ENCODE measurements at places on chromosomes 12 and 14.
A peak's percentile ranks its signal among the peaks of the same experiment; 100 is the strongest.

GRCh38 chr14:78401866-78402265 is 231.7 kb downstream of the NRXN3 start:
- DNase-seq, result no peak

GRCh38 chr12:94948232-94948810 is 55.2 kb downstream of the NDUFA12 start:
- DNase-seq, result no peak

GRCh38 chr12:53560912-53561589 is 53.8 kb upstream of the NPFF start:
- no peak for DNase-seq

DNA sequence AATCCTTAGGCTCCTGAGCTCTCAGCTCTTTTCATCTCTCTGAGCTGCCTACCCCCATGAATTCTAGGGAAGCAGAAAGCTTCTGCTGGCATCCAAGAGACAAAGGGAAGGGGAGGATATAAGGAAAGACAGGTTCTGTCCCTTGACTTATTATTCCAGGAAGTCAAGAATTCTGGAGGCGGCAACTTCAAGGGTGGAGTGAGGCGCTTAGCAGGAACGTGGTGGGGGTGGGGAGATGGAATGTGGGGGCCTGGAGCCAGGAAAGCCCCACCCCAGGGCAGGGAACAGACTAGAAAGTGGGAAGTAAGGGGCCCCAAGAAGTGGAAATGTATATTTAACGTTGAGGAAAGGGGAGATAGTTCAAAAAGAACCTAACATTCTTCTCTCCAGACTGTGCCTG is 1.4 kb downstream of the CALCOCO1 start:
- DNase-seq, result no peak

GRCh38 chr12:11324426-11324825 is 14.2 kb upstream of the PRB4 start:
- DNase-seq, result no peak

DNA sequence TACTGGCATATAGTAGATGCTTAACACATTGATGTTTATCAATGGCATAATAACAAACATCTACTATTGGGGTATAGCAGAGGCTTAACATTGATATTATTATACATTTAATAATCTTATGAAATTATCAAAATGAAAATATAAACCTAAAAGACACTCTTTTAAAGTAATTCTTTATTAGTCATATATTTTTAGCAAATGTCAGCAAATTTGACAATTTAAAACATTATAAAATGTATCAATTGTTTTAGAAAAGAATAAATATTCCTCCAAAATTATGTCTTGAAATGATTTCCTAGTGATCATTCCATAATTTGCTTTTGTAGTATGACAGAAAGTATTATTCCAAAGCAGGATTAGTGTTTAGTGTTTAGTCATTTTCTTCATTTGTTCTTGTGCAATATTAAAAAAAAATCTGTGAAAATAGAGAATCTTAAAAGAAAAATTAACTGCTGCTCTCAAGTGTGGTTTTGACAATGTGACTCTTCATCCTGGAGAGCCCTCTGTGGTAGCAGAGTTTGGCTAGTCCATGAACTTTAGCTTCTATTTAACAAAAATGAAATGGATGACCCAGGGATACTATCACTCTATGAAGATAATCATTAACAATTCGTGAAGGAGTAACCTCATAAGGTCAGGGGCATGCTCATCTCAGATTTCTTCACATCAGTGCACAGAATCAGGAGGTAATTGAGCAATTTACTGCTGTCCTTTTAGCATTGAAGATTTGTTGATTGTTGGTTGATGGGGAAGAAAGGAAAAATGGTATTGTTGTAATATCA is 1018.5 kb downstream of the LRFN5 start:
- DNase-seq, result no peak

- DNase-seq, result peak; percentile 42
Measured at GRCh38 chr12:53219292-53219955, 12.4 kb upstream of the ITGB7 start.

DNA sequence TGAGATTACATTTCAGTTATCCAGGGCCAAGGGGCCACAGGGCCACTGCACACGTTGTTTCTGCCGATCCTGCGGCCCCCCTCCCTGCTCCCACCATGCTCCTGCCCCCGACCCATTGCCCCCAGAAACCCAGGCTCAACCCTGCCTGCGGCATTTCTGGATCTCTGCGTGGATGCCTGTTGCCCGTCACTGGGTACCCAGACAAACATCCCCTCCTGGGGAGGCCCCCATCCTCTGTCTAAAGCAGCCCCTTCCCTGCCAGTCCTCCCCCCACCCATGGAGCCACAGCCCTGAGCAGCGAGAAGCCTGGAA is 326.4 kb upstream of the SFSWAP start:
- DNase-seq, result no peak

GRCh38 chr14:80356413-80356812 is 145.1 kb upstream of the DIO2 start:
- no peak for DNase-seq

DNA sequence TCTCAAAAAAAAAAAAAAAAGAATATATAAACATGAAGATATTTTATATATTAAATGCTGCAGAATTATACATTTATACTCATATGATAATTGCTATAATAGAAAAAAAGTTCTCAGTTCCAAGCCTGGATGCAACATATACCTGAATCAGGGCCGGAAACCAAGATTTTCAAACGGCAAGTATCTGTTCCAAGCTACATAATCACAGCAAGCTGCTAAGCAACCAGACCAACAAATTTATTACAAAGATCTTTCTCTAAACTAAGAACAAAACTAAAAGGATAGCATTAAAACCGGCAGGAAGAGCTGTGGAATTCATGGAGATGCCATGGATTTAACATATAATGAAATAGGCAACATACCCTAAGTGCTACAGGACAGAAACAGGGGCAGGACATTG is 7.1 kb downstream of the RACGAP1 start:
- no peak for DNase-seq

GRCh38 chr12:581746-582145 is 81.5 kb downstream of the NINJ2 start:
- DNase-seq, result no peak

- DNase-seq, result no peak
Measured at GRCh38 chr14:50816395-50817047, 14.4 kb downstream of the NIN start.

- no peak for DNase-seq
Measured at GRCh38 chr12:65099182-65099581, 21.9 kb downstream of the WIF1 start.

DNA sequence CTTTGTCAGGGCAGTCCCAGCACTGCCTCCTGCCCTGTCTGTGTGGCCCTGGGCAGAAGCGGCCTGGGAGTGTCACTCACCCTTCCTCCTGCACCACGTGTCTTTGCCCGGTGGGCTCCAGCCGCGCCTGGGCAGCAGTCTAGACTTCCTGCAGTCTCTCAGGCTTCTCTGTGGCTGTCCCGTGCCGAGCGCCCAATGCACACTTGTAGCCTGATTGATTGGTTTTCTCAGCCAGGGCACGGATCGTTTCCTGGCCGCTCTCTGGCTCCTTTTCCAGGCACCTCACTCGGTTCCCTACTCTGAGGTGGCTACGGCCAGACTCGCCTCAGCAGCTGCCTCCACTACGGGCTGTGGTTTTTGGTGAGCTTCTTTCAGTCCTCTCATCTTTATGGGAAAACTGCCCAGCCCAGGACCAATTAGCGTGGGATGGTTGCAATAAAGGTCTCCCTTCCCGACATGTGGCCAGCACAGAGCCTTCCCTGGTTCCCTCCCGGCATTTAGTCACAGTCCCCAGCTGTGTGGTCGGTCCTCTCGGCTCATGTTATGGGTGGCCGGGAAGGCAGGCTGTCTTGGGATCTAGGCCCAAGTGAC is 133.1 kb downstream of the CACNA1C start:
- DNase-seq, result no peak

GRCh38 chr12:102204025-102204424 is 6.4 kb upstream of the PMCH start:
- no peak for DNase-seq

DNA sequence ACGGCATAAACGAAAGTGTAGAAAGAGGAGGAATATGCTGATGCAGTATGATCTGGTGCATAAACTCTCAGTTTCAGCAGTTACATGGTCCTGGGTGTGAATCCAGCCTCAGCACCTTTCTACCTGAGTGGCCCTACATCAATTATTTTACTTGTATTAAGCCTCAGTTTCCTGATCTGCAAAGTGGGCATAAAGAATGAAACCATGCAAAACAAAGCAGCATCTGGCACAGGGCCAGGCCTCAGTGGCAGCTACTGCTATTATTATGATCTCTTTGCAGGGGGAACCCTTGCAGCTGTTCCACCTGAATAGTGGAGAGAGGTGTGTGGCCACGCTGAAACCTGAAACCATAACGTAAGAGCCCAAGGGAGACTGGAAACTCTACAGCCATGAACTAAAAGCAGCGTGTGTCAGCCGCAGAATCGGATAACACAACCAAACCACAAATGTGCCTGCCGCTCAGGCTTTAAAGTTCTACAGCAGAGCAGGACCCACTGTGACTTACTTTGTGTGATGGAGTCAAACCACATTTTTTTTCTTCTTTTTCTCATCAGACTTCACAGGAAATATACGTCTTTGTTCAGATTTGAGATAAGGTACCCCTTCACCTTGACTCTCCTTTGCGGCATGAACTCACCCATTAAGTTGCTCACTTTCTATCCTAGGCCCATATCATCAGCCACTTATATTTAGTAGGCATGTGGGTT is 29.2 kb upstream of the FOS start:
- DNase-seq, result peak; percentile 80

DNA sequence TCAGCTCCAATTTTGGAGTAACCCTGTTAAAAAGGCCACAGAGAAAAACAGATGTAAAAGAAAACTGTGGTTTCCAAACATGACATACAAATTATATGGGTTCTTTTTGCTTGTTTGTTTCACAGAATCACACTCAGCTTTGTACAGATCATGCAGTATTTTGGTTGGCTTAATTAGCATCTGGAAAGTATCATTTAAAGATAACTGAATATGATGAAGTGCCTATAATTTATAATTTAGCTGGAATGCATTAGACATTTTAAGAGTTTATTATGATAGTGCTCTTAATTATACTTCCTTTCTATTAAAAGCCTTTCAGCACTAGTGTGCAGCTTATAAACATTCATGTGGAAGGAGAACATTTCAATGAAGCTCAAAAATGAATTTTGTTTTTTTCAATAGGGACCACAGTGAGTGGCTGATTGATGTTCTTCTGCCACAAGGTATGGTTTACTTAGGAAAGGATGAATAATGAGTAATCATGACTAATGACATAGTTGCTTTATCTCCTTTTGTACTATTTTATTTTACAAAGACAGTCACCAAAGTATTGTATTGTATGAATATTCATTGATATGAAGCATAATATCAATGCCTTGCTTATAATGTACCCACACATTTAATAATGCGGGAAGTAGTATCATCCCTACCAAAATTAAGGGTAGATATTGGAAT is 98.3 kb downstream of the UNC79 start:
- DNase-seq, result no peak

DNA sequence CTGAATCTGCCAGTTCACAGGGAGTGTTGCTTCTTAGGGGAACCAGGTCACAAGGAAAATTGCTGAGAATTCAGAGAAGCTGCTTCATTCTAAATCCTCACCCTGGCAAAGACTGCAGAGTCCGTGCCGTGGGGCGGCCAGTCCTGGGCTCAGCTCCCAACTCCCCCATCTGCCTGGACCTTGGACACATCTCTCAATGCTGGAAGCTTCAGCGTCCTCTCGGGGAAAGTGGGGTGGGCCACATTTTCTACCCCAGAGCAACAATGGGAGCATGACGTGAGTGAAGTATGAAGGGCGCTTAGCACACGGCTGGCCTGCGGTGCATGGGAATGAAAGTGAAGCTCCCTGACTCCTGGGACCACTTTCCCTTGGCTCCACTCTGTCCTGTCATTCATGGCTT is 31.2 kb downstream of the HVCN1 start:
- no peak for DNase-seq

DNA sequence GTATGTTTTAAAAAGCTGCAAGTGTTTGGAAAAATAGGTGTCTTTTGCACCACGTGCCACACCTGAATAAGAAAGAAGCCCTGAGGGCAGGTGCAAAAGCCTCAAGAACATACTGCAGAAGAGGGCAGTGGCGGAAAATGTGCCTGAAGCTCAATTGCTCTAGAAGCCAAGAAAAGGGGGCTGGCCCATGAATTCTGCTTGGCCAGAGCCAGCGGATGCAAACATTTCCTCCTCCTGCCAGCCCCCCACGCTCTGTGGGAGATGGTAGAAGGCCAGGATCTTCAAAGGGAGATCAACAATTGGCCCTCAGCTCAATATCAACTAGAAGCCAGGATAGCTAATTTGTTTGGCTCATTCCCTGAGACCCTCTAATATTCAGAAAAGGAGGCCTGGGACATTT is 80.3 kb upstream of the TMEM132D start:
- no peak for DNase-seq

DNA sequence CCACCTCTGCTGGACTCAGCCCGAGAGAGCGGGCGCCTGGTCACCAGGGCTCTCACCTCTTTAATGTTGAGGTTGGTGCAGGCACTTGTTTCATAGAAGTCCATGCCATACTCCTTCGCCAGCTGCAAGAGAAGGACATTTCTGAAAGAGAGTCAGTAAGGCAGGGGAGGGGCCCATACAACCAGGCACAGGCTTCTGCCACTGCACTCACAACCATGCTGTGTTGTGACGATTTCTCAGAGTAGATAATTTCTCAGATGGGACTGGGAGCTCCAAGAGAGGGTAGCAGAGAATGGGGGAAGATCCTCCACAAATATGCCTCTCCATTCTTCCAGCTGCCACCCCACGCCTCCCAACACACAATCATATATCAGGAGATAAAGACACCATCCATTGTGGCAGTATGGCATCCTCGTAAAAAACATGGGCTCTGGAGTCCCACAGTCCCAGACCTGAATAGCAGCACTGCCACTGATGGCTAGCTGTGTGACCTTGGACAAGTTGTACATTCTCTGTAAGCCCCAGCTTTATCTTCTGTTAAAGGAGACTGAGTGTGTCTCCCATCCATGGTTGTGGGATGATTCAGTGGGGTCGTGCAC is 6.2 kb upstream of the GPX2 start:
- no peak for DNase-seq

DNA sequence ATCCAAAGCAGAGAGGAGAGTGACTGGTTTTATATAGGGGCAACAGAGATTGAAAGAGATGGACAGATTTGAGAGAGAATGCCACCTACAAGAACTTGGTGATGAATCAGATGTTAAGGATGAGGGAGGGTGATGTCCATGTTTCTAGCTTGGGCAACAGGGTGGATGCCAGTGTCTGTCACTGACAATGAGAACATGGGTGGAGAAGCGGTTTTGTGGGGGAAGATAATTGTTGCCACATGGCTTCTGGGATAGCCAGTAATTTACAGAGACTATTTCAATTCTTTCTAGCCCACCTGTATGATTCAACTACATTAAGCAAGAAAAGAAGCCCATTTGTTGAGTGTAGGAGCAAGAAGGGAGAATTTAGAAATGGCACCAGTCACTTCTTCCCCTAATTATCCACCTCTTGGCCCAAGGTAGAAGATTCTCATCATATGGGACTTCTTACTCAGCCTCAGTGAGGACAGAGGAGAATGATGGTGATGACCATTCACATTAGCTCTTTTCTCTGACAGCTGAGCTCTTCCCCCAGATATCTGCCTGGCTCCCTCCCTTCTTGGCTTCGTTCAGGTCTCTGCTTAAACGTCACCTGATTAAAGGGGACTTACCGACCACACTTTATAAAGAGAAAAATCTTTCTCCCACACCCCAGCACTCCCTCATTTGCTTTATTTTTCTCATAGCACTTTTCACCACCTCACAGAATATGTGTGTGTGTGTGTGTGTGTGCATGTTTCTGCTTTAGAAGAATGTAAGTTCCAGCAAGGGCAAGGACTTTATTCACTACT is 117.8 kb downstream of the DUSP6 start:
- no peak for DNase-seq

All from activated gamma-delta T cell treated with Interleukin-2 at 50 U/mL for 16 hours (primary cell).